ENCODE measurements at places on chromosomes 11 and 22.

- DNase-seq: no peak
These were observed 360.9 kb downstream of the OPCML start for GRCh38 chr11:133171374-133171773.

- no peak for DNase-seq
These were observed 956.4 kb downstream of the BRD1 start for GRCh38 chr22:48871176-48871840.

DNA sequence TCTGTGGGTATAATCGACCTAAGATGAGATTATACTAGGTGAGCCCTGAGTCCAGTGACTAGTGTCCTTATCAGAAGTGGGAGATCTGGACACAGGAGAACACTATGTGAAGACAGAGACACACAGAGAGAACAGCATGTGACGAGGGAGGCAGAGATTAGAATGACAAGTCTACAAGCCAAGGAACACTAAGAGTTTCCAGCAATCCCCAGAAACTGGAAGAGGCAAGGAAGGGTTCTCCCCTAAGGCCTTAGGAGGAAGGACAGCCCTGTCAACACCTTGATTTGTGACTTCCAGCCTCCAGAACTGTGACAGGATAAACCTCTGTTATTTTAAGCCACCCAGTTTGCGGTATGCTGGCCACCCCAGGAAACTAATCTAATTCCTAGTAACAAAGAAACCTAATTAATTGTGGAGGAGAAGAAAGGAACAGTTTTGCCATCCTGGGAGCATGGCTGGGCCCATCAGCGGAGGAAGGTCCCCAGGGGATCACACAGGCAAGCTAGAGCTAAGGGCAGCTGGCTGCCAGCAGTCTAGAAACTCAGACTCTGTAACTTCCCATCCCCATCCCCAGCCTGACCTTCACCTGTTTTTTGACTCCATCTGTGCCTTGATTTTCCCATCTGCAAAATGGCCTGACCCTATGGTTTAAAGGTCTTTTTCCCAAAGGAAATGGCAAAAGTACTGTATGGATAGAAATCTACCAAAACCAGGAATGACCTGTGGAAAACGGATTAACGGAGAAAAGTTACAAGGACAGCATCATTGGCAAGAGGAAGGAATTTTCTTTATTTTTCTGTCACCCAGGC is 10.3 kb upstream of the THOC5 start:
- DNase-seq: no peak

DNA sequence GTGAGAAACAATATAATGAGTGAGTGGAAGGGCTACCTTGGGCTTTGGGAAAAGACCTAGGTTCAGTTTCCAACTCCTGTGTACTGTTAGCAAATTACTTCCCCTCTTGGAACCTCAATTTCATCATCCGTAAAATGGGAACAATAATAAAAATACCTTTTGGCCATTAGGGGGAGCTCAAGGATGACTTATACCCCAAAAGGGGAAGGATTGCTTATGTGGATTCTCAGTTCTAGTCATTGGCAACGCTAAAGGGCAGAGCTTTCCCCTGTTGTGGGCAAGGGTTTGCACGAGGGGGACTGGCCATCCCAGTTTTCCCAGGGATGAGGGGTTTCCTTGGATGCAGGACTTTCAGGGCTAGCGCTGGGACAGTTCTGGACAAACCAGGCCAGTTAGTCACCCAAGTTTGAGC is 3.1 kb upstream of the COMMD9 start:
- DNase-seq: no peak

DNA sequence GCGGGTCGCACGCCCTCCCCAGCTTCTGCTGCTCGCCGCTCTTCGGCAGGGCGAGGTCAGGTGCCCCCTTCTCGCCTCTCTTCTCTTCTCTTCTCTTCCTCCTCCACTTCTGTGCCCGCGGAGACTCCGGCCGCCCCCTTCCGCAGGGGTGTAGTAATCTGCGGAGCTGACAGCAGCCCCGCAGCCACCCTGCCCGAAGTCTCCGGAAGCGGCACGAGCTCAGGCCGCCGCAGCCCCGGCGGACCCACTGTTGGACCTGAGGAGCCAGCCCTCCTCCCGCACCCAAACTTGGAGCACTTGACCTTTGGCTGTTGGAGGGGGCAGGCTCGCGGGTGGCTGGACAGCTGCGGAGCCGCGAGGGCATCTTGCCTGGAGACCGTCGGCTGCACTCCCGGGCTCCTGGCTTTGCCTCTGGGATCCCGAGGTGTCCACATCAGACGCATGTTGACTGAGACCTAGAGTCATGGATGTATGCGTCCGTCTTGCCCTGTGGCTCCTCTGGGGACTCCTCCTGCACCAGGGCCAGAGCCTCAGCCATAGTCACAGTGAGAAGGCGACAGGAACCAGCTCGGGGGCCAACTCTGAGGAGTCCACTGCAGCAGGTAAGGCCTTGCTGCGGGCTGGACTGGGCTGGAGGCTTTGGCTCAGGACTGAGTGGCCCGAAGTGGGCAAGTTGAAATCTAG is 486 bp downstream of the STIM1 start:
- DNase-seq: peak; percentile 92

DNA sequence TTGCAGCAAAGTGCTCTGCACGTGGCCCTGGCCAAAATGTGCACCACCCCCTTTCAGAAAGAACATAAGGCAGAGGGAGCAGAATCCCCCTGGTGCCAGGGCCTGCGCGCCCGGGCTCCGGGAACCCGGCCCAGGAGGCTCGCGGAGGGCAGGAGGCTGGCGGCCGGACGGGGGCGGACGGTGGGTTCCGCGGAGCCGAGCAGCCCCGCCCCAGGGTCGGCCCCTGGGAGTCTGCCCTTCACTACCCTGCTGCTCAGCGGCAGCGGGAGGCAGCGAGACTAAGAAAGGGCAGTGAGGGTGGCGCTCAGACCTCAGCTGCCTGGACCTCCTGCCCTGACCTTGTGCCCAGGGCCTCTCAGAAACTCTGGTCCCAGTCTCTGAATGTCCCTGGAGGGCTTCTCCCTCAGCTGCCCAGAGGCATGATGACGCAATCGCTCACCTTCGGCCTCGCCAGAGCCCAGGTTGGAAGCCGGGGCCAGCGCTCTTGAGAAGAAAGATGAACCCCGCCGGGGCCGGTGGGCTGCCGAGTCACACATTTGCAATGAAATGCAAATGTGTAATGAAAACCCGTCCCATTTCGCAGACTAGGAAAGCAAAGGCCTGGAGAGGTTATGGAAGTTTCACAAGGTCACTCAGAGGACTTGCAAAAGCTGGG is 1.1 kb upstream of the CLMP start:
- no peak for DNase-seq

All from lower leg skin (tissue), 4 donors.